Bone marrow (tissue), 2 donors: ENCODE measurements at places on chromosomes 5 and 9.

DNA sequence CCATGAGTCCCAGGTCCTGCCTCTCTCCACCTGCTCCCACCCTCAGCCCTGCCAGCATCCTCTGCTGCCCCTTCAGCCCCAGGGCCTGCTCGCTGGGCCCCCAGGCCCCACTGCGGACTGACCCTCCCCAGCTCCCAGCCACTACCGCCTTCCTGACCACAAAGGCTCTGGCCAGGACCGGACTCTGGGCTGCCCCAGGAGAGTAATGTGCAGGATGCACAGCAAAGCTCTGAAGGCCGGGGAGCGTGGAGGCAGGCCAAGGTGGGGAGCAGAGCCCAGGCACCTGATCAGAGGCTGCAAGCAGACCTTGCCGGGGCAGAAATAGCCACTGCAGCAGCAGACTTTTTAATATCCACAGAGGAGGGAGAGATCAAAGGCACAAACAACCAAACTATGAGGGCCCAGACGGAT, 27.9 kb downstream of the IPPK start:
- no peak for DNase-seq

GRCh38 chr5:135013445-135013844, 20.6 kb downstream of the PITX1 start:
- no peak for DNase-seq

DNA sequence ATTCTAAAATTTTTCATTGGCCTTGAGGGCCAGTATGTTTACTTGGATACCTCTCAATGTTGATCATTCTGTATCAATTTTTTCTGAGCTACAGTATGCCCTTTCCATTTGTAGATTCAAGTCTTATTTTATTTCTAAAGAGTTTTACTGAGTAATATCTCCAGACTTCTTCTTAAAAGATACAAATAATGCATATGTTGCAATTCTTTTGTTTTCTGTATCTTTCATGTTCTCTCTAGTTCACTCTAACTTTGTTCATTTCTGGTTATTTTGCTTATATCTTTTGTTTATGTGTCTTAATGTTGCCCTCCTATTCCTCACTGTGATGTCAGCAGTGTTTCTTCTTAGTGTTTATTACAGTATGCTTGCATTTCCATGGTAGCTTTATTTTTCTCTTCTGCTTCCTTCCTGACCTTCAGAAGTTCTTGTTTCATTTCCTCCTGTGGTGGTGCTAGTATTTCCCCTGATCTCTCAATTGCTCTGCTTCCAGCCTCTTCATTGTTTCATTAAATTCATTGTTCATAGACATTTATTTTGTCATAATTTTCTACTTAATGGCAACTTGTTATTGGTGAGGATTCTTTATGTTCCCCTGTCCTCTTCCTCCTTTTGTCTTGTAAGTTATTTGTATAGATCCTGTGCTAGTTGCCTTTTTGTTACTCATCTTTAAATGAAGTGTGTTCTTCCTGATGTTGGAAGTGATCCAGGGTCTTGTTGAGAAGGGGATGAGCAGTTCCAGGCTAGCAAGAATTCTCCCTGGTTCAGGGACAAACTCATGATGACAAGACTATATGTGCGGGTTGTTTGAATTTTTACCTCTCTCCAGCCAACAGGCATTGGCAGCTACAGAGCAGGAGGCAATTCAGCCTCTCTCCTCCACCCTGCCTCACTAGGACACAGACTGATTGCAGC, 160.8 kb downstream of the DEPDC1B start:
- DNase-seq = no peak

- DNase-seq = no peak
Observed at GRCh38 chr9:116868201-116868600, 181.1 kb downstream of the TRIM32 start.

- DNase-seq = no peak
Observed at GRCh38 chr5:74243634-74244033, 396.9 kb downstream of the ENC1 start.

DNA sequence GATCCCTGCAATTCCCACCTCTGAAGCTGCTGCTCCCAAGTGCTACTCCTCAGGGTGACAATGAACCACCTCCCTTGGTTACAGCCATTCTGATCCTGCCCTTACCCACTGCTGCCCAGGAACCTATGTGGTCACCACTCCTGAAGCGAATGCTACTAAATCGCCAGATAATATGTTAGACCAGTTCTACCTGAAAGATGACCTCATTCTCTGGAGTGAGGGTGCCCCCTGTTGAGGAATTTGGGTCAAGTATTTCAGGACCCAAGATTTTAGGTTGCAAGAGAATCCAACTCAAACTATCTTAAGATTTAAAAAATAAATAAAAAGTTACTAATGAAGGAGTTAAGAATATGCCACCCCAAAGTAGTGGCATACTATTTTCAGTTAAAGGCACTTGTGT, 5.8 kb upstream of the SNAPC3 start:
- DNase-seq = no peak

- DNase-seq = no peak
Observed at GRCh38 chr5:31193591-31194467, at the start of gene CDH6. TSS of gene CDH6 (plus strand) at chr5:31193686. CDS start at chr5:31267474, 73,788 bp downstream.

- DNase-seq = no peak
Observed at GRCh38 chr5:65506961-65507360, 25.2 kb upstream of the ADAMTS6 start.
